Vagina (tissue), 2 donors: ENCODE measurements at places on chromosomes 7 and 10. TPM values are rescaled to one million over a fixed set of nuclear protein-coding genes. Genes with fewer than 3 reads are reported as not detected.

The ADIRF gene
- 374 TPM for total RNA-seq

The RAPGEF5 gene
- 68.0 TPM for total RNA-seq

The PKD1L1 gene
- 0.49 TPM for total RNA-seq

The ZSWIM8 gene
- 123 TPM for total RNA-seq

The AOC1 gene
- not detected for total RNA-seq

The ACSL5 gene
- 8.3 TPM for total RNA-seq

The PTF1A gene
- total RNA-seq = not detected

The ATOH7 gene
- not detected for total RNA-seq

The AKR1B1 gene
- total RNA-seq = 79.1 TPM

The CDC14C gene
- total RNA-seq = not detected

The OR6B1 gene
- total RNA-seq = not detected

The ZNF248 gene
- total RNA-seq = 17.7 TPM

The TMEM106B gene
- 36.1 TPM for total RNA-seq

The SPAM1 gene
- not detected for total RNA-seq

The SPDYE6 gene
- total RNA-seq = not detected

The OR2A42 gene
- total RNA-seq = not detected

The UCMA gene
- not detected for total RNA-seq

The RNF148 gene
- total RNA-seq = 1.7 TPM
